NCI-H187 (cell line): ENCODE measurements at places on chromosomes 6 and 20.

GRCh38 chr20:57582029-57582378, 21.1 kb downstream of the PCK1 start:
- no peak for DNase-seq

DNA sequence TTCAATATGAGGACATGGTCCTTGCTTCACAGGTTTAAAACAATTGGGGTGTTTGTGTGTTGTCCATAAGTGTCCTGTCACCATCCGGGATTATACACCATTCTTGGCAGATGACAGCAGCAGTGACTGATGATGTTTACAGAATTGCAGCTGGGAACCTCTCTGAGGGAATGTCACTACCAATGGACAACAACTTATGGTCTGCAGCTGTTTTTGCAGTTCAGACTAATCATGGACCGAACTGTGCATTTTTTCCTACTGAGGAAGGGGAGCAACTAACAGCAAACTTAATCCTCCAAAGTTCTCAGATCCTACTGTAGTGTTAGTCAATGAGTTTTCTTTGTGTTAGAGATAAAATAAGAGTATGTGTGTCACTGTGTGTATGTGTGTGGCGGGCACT, 26.0 kb downstream of the FAM229B start:
- no peak for DNase-seq

- no peak for DNase-seq
These were observed 238.6 kb downstream of the LRFN2 start for GRCh38 chr6:40348591-40348990.

DNA sequence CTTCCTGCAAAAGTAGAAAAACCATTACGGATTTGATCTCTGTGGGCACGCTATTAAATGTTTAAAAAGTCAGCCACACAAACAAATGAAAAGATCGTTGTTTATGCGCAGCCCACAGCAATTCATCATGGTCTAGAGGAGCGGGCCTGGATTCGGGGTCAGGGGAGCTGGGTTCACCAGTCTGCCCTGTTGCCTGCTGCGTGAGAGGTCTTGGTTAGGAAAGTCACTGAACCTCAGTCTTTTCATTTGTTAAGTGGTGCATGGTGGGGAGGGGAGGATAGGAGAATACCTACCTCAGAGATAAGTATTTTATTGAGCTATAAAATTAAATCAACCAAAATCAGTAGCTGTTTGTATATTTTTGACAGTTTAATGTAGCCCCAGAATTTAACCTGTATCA, 47.3 kb upstream of the FYN start:
- DNase-seq, result no peak

- DNase-seq, result no peak
These were observed 76.5 kb downstream of the GJA10 start for GRCh38 chr6:89970609-89971337.

GRCh38 chr20:50450881-50451752, 59.1 kb upstream of the PTPN1 start:
- DNase-seq, result no peak

- no peak for DNase-seq
These were observed 4.5 kb upstream of the CITED2 start for GRCh38 chr6:139378882-139379341.

GRCh38 chr20:53023732-53024520, 51.8 kb downstream of the TSHZ2 start:
- DNase-seq, result no peak

- no peak for DNase-seq
These were observed 83.2 kb upstream of the OGFRL1 start for GRCh38 chr6:71205336-71205956.

DNA sequence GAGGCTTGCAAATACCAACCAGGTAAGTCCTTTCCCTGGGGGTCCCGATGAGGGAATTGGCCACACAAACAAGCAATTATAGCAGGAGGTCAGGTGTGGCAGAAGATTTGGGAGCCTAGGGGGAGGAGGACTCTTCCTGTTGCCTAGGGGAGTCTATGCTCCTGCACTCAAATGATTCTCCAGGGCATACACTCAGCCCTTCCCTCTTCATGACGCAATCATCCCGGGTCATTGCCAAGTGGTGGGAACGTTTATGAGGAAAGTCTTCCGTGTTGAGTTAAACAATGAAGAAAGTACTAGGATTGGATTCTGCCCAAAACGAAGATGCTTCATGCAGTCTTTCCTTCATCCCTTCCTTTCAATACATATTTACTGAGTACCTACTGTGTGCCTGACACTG, 186.5 kb upstream of the TSHZ2 start:
- DNase-seq, result no peak

DNA sequence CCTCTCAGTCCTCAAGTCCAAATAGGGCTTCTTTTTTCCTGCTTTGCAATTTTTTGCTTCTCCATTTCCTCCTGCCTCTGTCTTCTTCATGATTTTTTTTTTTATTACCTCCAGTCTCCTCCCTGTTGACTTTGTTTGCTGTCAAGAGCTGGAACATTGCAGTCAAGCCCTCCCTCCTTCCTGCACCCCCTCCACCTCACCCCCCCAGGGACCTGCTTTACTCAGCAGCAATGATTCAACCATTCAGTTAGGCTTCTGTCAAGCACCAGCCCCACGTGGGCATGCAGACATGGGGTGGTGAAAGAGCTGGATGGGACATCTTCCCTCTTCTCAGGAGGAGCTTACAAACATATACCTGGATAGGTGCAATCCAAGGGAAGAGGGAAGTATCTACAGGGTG, 142.4 kb downstream of the LRFN2 start:
- DNase-seq, result no peak

DNA sequence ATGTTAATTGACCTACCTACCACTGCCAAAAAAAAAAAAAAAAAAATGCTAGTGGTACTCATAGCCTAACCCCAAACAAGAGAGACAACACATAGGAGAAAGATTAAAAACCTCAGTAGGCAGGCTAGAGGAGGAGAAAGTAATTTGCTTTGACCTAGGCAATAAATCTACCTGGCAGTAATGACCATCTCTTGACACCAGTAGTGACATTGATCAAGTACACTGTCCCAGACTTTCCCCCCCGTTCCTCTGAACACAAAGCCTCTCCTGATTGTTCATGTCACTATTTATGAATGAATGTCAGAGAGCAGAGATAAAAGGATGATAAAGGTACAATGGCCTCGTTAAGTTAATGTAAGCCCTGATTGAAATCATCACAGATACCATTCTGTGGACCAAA, 746.8 kb downstream of the CBLN4 start:
- no peak for DNase-seq

- no peak for DNase-seq
These were observed 46.0 kb upstream of the PTPN1 start for GRCh38 chr20:50464026-50464724.

DNA sequence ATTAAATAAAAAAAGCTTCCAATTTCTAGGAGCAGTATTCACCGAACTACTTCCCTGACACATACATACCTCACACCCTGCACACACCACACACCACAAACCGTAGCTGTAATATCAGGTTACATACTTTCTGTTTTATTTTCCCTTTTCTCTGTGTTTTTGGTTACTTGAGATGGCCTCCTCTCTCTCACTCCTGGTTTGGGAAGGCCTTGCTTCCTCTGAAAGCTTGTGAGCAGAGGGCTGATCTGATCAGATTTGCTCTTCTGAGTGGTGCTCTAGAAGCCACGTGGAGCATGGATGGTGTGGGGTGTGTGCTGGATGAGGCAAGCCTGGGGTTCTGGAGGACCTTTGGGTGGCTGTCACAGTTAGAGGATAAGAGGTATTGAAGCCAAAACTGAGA, 20.9 kb downstream of the UTRN start:
- no peak for DNase-seq

DNA sequence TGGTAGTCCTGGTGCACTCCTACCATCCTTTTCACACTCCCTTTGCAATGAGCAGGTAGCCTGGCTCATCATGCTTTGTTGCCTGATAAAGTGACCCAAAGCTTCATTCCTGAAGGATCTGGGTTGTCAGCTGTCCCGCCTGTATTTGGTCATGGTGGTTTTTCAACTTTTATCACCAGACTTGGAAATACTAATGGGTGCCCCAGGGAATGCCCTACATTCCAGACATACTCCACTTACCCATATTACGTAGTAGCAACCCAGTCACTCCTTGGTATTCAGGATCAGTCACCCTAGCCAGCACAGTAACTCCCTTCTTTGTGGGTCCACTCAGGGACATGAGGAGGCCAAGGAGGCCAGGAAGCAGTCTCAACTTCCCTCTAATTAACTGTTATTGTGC, 199.2 kb downstream of the MAFB start:
- no peak for DNase-seq

DNA sequence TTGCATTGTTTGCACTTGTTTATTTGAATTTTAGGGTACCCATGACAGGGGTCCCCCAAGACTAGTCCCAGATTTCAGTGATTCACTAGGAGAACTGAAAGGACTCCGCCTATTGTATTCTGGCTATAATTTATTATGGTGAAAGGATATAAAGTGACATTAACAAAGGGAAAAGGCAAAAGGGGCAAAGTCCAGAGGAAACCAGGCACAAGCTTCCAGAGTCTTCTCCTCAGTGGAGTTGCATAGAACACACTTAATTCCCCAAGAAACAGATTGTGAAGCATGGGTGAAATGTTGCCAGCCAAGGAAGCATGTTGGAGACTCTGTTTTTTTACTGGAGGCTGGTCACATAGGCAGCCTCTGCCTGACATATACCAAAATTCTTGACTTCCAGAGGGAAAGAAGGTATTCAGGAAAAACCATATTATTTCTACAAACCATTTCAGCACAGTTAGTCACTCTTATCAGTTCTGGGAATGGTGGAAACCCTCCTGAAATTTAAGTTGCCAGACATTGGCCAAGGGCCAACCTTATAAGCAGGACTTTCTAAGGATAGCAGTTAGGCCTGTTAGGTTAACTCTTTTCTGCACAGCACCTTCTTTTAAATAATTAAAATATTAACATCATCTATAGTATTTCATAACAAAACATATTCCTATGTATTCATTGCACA, 71.8 kb downstream of the FIG4 start:
- no peak for DNase-seq

GRCh38 chr20:47368301-47368700, 11.8 kb upstream of the ZMYND8 start:
- no peak for DNase-seq

- no peak for DNase-seq
These were observed 9.6 kb downstream of the BTNL2 start for GRCh38 chr6:32397252-32397920.

DNA sequence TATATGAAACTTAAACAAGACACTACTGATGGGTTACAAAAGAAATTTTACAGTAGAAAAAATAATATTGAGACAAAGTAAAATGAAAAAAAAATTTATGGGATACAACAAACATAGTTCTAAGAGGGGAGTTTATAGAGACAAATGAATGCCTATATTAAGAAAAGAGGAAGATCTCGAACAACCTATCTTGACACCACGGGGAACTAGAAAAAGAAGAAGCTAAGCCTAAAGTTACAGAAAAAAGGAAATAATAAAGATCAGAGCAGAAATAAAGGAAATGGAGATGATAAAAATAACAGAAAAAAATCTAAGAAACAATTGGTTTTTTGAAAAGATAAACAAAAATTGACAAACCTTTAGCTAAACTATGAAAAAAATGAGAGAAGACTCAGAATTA, 9.1 kb upstream of the ECHDC1 start:
- no peak for DNase-seq

- no peak for DNase-seq
These were observed 464.9 kb downstream of the LMBRD1 start for GRCh38 chr6:69331886-69332285.

- no peak for DNase-seq
These were observed 140.1 kb upstream of the SPACA1 start for GRCh38 chr6:87907521-87907920.

GRCh38 chr6:157035546-157035945, 258.4 kb downstream of the ARID1B start:
- DNase-seq, result no peak

DNA sequence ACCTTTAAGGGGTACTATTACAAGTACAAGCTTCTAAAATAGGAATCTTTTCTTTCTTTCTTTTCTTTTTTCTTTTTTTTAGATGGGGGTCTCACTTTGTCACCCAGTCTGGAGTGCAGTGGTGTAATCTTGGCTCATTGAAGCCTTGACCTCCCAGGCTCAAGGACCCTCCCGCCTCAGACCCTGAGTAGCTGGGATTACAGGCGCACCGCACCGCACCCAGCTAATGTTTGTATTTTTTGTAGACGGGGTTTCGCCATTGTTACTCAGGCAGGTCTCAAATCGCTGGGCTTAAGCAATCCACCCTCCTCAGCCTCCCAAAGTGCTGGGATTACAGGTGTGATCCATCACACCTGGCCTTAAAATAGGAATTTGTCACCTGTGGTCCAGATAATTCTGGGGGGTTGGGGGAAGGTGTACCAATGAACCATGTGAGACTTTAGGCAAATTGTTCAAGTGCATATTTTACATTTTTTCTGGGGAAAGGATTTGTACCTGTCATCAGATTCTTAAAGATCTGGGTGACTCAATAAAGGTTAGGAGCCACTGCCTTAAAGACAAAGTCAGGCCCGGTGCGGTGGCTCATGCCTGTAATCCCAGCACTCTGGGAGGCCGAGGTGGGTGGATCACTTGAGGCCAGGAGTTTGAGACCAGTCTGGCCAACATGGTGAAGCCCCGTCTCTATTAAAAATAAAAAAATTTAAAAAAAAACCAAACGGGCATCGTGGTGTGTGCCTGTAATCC, 19.7 kb upstream of the SYNJ2 start:
- no peak for DNase-seq

- no peak for DNase-seq
These were observed 72.4 kb upstream of the LAMP5 start for GRCh38 chr20:9441948-9442347.

DNA sequence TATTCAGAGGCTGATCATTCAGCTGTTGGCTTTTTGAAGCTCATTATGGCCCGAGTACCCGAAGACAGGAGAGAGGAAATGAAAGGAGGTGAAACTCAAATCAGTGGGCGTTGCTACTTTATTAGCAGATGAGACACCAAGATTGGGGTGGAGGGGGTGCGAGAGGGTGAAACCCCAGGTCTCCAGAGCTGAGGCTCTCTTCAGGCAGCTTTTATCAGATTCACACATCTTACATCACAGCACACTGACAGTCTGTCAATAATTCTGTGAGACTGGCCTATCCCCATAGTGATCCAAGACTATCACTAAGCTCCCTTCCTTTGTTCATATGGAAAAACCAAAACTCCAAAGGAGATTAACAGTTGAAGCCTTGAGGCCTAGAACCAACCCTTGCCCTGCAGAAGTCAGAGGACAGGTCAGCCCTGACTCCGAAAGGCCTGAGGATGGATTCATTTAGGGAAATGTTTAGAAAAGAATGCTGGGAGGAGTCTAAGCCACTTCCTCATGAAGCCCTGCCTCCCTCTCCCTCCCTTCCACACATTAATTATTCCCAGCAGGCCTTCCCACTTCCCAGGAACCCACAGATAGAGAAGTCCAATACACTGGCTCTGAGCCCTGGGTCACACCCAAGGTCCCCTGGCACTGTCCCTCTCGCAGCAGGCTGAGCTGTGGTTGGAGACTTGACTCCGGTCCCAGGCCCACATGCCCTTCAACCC, 23.2 kb downstream of the TRERF1 start:
- no peak for DNase-seq

DNA sequence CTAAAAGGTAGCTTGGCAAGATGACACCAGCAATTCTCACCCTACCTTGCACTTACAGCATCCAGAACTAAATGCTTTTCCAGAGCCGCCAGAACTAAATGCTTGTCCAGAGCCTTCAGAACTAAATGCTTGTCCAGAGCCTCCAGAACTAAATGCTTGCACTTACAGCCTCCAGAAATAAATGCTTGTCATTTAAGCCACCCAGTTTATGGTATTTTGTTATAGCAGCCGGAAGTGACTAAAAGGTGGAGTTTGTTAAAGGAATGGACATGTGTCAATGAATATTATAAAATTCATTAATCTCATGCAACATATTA, 133.5 kb downstream of the GPX5 start:
- no peak for DNase-seq

GRCh38 chr6:142476452-142476851, 174.6 kb downstream of the ADGRG6 start:
- no peak for DNase-seq
